WTC11 (cell line): ENCODE measurements at places on chromosomes 16 and 17.

DNA sequence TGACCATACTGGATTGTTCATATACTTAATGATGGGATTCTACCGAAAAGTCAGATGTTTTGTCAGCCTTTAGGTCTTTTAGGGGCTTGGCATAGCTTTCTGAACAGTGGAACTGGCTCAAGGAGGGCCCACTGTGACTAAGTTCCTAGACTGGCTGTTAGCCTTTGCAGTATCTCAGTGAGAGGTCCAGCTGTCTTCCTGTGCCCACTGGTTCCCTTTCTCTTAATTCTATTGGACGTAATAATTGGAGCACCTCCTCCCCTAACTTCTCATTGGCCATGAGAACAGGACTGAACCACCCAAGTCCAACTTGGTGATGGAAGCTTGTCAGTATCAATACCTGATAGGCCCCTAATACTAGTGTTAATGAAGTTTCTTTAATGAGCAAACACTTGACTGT lies 13.5 kb downstream of the KPNA2 start:
- H3K4me1 ChIP-seq = peaks cover 7% of the 10 kb centered on the region
- DNase-seq = no peak
- H3K27ac ChIP-seq = peak overlapping the region; percentile 86
- no peak overlapping the region for H3K4me3 ChIP-seq
- H3K27me3 ChIP-seq = no peaks in the 10 kb centered on the region
- peaks cover 39% of the 10 kb centered on the region for H3K36me3 ChIP-seq

GRCh38 chr17:67386965-67387551 lies 10.0 kb downstream of the PITPNC1 start:
- H3K27me3 ChIP-seq = no peaks in the 10 kb centered on the region
- DNase-seq = peak; percentile 79
- peaks cover 29% of the 10 kb centered on the region for H3K4me1 ChIP-seq
- H3K4me3 ChIP-seq = no peak overlapping the region

- H3K4me3 ChIP-seq = no peak overlapping the region
- H3K4me1 ChIP-seq = no peaks in the 10 kb centered on the region
- DNase-seq = no peak
These were observed 49.3 kb downstream of the AKAP10 start for GRCh38 chr17:19928299-19928698.

DNA sequence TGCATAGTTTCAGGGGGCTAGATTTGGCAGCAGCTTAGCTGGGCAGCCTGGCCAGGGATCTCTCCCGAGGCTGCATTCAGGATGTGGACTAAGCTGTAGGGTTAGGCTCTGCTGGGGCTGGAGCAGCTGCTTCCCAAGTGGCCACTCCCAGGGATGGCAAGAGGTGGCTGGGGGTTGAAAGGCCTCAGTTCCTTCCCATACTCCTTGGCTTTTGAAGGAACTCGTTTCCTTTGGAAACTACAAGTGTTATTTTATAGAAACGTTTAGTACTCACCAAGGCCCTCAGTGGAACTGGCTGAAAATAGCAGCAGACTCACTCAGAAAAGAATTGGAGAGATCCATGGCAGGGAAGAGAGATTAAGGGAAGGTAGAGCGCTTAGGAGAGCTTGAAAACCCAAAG lies 76.4 kb downstream of the WWP2 start:
- peak overlapping the region; percentile 63; the same call in 1 of the 2 replicates for H3K27ac ChIP-seq
- H3K4me3 ChIP-seq = no peak overlapping the region
- peaks cover 11% of the 10 kb centered on the region for H3K4me1 ChIP-seq

GRCh38 chr17:39740357-39741111 lies 2.8 kb downstream of the GRB7 start:
- H3K27ac ChIP-seq = peak overlapping the region; percentile 98
- H3K27me3 ChIP-seq = no peaks in the 10 kb centered on the region; the same call in 1 of the 2 replicates
- H3K36me3 ChIP-seq = peaks cover 18% of the 10 kb centered on the region
- peak; percentile 78 for DNase-seq

DNA sequence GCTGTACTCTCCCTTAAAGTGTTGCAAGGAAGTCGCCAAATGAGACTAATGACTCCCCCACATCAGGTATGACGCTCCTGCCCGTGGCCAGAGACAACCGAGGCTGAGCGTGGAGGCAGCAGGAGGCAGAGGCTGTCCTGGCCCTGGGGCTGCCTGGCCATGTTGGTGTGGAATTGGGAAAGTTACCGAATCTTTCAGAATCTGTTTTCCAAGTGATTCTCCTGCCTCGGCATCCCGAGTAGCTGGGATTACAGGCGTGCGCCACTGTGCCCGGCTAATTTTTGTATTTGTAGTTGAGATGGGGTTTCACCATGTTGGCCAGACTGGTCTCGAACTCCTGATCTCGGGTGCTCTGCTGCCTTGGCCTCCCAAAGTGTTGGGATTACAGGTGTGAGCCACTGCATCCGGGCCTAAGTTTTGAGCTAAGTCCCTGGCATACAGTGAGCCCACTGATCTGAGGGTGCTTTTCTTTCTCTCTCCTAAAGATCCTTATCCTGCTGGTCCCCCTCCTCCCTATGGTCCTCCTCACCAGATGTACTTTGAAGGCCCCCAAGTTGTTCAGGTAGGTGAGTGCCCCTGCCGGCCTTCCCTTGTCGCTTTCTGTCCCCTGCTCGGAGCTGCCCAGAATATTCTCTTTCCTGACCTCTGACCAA lies 700 bp downstream of the LITAFD start:
- no peak overlapping the region for H3K4me3 ChIP-seq
- no peaks in the 10 kb centered on the region; the same call in 1 of the 2 replicates for H3K27me3 ChIP-seq
- no peak overlapping the region for H3K27ac ChIP-seq
- peaks cover 27% of the 10 kb centered on the region for H3K4me1 ChIP-seq
- H3K36me3 ChIP-seq = peaks cover 4% of the 10 kb centered on the region; the same call in 1 of the 2 replicates

DNA sequence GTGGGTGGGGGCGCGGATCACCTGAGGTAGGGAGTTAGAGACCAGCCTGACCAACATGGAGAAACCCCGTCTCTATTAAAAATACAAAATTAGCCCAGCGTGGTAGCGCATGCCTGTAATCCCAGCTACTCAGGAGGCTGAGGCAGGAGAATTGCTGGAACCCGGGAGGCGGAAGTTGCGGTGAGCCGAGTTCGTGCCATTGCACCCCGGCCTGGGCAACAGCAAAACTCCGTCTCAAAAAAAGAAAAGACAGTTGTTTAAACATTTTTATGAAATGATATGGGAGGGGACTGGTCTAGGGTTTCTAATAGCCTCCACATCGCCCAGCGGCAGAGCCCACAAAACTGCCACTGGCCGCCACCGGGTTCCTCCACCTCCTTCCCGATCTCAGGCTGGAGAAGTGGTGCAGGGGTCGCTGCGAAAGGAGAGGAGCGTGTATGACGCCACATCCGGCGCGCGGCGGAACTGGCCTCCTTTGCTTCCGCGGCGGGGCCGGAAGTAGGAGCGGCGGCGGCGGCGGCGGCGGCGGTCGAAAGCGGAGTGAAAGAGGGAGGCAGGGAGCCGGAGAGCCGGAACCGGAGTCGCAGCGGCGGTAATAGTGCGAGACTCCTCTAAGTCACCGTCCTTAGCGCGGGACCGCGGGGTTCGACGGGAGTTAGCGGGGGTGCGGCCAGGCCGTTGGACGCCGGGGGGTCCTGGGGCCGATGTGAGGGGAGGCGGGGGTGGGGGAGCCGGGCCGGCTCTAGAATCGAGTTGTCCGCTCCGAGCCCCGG lies at the start of gene PPP4C:
PPP4C (plus strand) TSS at position 492 of the 773 bp plus-strand sequence. CDS start 384 bp downstream, outside the sequence.
- peak within 1 kb of the TSS; percentile 97 for H3K27ac ChIP-seq
- DNase-seq = peak; percentile 90
- peaks cover 44% of the 10 kb centered on the region for H3K36me3 ChIP-seq

DNA sequence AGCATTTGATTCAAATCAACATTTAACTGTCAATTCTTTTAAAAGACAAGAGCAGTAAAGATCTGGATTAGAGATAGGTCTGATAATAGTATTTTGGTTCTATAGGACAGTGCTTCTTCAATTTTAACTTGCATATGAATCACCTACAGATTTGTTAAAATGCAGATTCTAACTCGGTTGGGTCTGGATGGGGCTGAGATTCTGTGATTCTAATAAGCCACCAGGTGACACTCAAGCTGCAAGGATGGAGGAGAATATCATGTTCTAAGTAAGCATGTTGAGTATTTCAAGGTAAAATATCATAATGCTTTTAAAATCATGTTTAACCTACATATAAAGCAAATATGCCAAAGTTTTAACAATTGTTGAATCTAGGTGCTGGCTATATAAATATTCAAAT lies 15.8 kb downstream of the TSPOAP1 start:
- no peak for DNase-seq
- H3K36me3 ChIP-seq = no peaks in the 10 kb centered on the region
- H3K4me3 ChIP-seq = no peak overlapping the region
- no peak overlapping the region for H3K27ac ChIP-seq

- H3K4me1 ChIP-seq = no peaks in the 10 kb centered on the region
- H3K4me3 ChIP-seq = no peak overlapping the region
- no peaks in the 10 kb centered on the region for H3K36me3 ChIP-seq
- H3K27me3 ChIP-seq = no peaks in the 10 kb centered on the region
- no peak for DNase-seq
- H3K27ac ChIP-seq = no peak overlapping the region
These were observed 61.7 kb upstream of the SMURF2 start for GRCh38 chr17:64723781-64724180.

DNA sequence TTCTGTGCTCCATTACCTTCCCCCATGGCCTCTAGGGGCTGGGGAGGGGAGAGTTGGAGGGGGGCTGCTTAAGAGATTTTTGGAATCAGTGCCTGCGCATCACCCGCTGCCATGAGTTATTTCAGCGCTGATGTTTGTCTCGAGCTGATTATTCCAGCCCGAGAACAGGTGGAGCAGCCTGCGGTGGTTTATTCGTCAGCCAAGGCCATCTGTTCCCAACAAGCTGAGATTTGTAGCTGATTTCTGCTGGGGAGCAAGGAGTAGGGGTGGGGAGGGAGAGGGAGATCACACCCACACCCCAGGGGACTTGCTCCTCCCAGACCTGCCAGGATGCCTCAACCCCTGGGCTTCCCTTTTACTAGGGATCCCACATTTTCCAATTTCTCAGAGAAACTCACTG lies 23.1 kb downstream of the PIPOX start:
- no peak overlapping the region for H3K27ac ChIP-seq
- H3K4me1 ChIP-seq = peaks cover 52% of the 10 kb centered on the region
- no peak overlapping the region for H3K4me3 ChIP-seq
- DNase-seq = no peak
- H3K27me3 ChIP-seq = peaks cover 9% of the 10 kb centered on the region

GRCh38 chr17:56593646-56594319 lies at the start of gene NOG:
NOG (plus strand) TSS chr17:56593699; CDS start chr17:56594224, 525 bp downstream.
- H3K4me3 ChIP-seq = peak within 1 kb of the TSS; percentile 73
- DNase-seq = peak; percentile 62
- no peak within 1 kb of the TSS for H3K27ac ChIP-seq
- peaks cover 66% of the 10 kb centered on the region for H3K27me3 ChIP-seq
- H3K4me1 ChIP-seq = peaks cover 26% of the 10 kb centered on the region

DNA sequence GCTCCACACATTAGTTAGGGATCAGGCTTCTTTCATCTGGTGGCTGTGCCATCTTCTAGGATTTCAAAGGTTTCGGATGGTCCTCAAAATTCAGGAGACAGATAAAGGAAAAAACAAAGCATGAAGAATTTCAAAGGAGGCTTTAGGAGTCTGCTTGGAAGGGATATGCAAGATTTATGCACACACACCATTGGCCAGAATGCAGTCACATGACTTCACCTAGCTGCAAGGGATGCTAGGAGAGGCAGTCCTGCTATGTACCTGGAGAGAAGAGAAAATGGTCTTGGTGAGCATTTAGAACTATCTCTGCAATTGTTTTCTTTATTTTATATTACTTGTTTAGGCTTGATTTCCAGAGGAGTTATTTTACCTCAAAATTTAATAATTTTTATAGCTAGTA lies 174.6 kb downstream of the PCTP start:
- DNase-seq = no peak
- peaks cover 29% of the 10 kb centered on the region for H3K4me1 ChIP-seq
- no peak overlapping the region for H3K27ac ChIP-seq
- H3K36me3 ChIP-seq = peaks cover 13% of the 10 kb centered on the region

DNA sequence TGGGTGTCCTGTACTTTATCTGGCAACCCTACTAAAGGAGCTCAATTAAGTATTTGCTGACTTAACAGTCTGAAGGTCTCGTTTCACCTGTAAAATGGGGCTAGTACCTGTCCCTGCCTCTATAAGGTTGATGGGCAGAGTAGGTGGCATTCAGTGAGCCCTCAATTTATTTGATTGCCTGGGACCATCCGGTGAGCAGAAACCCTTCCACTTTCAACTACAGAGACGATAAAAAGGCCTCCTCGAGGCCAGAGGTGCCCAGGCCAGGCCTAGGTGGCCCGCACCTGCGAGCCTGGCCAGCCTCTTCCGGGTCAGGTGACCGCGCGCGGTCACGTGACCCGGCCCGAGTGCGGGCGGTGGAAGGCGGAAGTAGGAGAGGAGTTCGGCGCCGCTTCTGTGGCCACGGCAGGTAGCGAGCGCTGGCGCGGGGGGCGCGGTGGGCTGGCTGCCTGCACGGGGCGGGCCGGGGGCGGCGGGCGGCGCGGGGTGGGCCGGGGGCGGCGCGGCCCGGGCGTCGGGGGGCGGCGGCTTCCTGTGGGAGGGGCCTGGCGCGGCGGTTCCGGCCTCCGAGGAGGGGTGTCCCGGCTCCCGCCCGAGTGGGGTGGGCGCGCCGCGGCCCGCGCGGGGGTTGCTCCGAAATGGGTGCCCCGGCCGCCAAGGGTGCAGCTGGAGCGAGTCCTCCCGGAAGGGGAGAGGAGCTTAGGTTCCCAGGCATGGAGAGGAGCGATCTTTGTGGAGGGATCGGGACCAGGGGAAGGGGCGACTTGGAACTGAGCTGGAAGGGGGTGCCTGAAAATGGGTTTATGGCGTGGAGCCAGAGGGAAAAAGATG lies at the start of gene WWP2:
WWP2 (plus strand) TSS at position 350 of the 831 bp plus-strand sequence. CDS start 24,679 bp downstream, outside the sequence.
- H3K4me3 ChIP-seq = peak within 1 kb of the TSS; percentile 90
- H3K27ac ChIP-seq = peak within 1 kb of the TSS; percentile 96
- DNase-seq = peak; percentile 84

- H3K27ac ChIP-seq = no peak overlapping the region
- H3K27me3 ChIP-seq = no peaks in the 10 kb centered on the region
- DNase-seq = no peak
- H3K4me3 ChIP-seq = no peak overlapping the region
These were observed 404.6 kb downstream of the SOX9 start for GRCh38 chr17:72525225-72526015.

GRCh38 chr17:70353408-70354092 lies 184.2 kb downstream of the KCNJ2 start:
- no peaks in the 10 kb centered on the region for H3K4me1 ChIP-seq
- no peak overlapping the region for H3K27ac ChIP-seq
- no peaks in the 10 kb centered on the region for H3K36me3 ChIP-seq

- H3K4me1 ChIP-seq = peaks cover 35% of the 10 kb centered on the region
- H3K4me3 ChIP-seq = peak overlapping the region; percentile 79
- no peak overlapping the region for H3K27ac ChIP-seq
- H3K36me3 ChIP-seq = no peaks in the 10 kb centered on the region
These were observed 1.2 kb upstream of the TLCD3B start for GRCh38 chr16:30032083-30032819.

DNA sequence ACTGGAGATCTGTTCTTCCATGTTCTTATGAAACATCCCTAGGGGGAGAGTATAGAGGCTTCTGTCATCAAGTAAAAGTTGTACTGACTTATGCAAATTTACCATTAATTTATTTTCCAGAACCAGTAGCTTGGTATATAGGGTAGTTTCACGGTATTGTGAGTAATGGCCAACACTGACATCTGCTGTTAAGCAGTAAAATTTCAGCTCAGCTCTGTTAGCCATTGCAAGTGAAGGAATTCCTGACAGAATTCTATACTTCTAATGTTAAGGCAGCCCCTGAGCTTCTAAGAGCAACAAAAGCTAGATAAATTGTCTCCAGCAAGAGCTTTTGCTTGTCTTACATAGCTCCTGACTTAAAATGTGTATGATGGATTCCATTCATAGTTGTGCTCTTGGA lies 613.5 kb upstream of the C16orf82 start:
- H3K4me3 ChIP-seq = no peak overlapping the region
- H3K4me1 ChIP-seq = peaks cover 3% of the 10 kb centered on the region; the same call in 1 of the 2 replicates
- H3K36me3 ChIP-seq = no peaks in the 10 kb centered on the region
- no peaks in the 10 kb centered on the region for H3K27me3 ChIP-seq
- no peak overlapping the region for H3K27ac ChIP-seq
